ENCODE measurements at places on chromosomes 2 and 18. TPM values are rescaled to one million over a fixed set of nuclear protein-coding genes. Genes with fewer than 3 reads are reported as not detected.

GATA6 gene
- 0.10 TPM for total RNA-seq

AUP1 gene
- 115 TPM for total RNA-seq

KLHL41 gene
- total RNA-seq: 0.10 TPM

FBXO36 gene
- 1.0 TPM for total RNA-seq

OSR1 gene
- total RNA-seq: 0.10 TPM

MYO3B gene
- total RNA-seq: 0.21 TPM

CFC1 gene
- not detected for total RNA-seq

EVA1A gene
- total RNA-seq: 0.84 TPM

TOGARAM2 gene
- 0.73 TPM for total RNA-seq

TEKT4 gene
- total RNA-seq: not detected

DSG4 gene
- not detected for total RNA-seq

EGR4 gene
- 0.52 TPM for total RNA-seq

CAVIN2 gene
- 139 TPM for total RNA-seq

MRO gene
- under 0.01 TPM for total RNA-seq

DHRS9 gene
- 0.42 TPM for total RNA-seq

DSC2 gene
- 8.1 TPM for total RNA-seq

SERPINB10 gene
- total RNA-seq: 5.7 TPM

PPP4R1 gene
- total RNA-seq: 104 TPM

MTX2 gene
- 5.0 TPM for total RNA-seq

PDCD1 gene
- 2.0 TPM for total RNA-seq

NEURL3 gene
- 0.52 TPM for total RNA-seq

ASXL3 gene
- total RNA-seq: under 0.01 TPM

ERMN gene
- 25.1 TPM for total RNA-seq

DNER gene
- total RNA-seq: 0.21 TPM

STON1 gene
- total RNA-seq: 1.9 TPM

CTAGE1 gene
- total RNA-seq: 0.10 TPM

ERBB4 gene
- not detected for total RNA-seq

MALL gene
- total RNA-seq: 0.21 TPM

SH3YL1 gene
- total RNA-seq: 52.5 TPM

LOXHD1 gene
- total RNA-seq: 0.63 TPM

TMSB10 gene
- 3,268 TPM for total RNA-seq

MEP1B gene
- not detected for total RNA-seq

CFAP53 gene
- not detected for total RNA-seq

CCDC93 gene
- total RNA-seq: 69.5 TPM

CDH20 gene
- total RNA-seq: 0.10 TPM

SNRPD1 gene
- 7.1 TPM for total RNA-seq

C2orf78 gene
- total RNA-seq: not detected

NIFK gene
- 33.1 TPM for total RNA-seq

SATB2 gene
- total RNA-seq: 0.73 TPM

ANKRD29 gene
- total RNA-seq: 0.52 TPM

EPB41L3 gene
- 24.9 TPM for total RNA-seq

IL1R1 gene
- total RNA-seq: 2.6 TPM

HEATR5B gene
- 32.5 TPM for total RNA-seq

BOD1L2 gene
- total RNA-seq: 0.10 TPM

MPP4 gene
- under 0.01 TPM for total RNA-seq

NETO1 gene
- 1.5 TPM for total RNA-seq

MRPS9 gene
- total RNA-seq: 8.8 TPM

XDH gene
- total RNA-seq: not detected

GNAL gene
- total RNA-seq: 0.84 TPM

IL1F10 gene
- not detected for total RNA-seq

ASNSD1 gene
- 65.1 TPM for total RNA-seq

MROH2A gene
- total RNA-seq: not detected

SCTR gene
- not detected for total RNA-seq

CTIF gene
- 2.7 TPM for total RNA-seq

COL4A4 gene
- total RNA-seq: 0.21 TPM

EHBP1 gene
- 31.6 TPM for total RNA-seq

CTNNA2 gene
- not detected for total RNA-seq

AMER3 gene
- not detected for total RNA-seq

LRP1B gene
- total RNA-seq: under 0.01 TPM

Measured in mononuclear cell (primary cell).